ENCODE measurements at places on chromosomes 13 and 19.

DNA sequence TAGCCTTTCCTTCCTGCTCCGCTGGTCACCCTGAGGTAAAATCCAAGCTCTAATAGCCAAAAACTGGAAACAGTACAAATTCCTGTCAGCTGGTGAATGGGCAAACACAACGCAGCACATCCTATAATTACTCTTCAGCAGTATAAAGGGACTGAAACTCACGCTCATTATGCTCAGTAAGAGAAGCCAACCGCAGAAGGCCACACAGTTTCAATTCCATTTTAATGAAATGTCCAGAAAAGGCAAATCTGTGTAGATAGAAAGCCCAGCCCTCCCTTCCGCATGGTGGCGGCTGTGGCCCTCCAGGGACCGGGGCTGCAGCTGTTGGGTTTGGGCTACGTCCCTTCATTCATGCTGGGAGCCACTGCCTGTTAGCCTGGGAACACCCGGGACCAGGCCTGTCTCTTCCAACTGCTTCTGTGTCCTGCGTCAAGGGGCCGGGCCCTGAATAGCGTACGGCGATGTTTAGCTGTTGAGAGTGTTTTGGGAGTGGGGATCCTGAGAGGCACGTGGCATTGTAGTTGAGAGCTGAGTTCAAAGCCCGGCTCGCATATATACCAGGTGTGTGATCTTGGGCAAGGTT lies 23.5 kb downstream of the NKPD1 start:
- no peak for DNase-seq

DNA sequence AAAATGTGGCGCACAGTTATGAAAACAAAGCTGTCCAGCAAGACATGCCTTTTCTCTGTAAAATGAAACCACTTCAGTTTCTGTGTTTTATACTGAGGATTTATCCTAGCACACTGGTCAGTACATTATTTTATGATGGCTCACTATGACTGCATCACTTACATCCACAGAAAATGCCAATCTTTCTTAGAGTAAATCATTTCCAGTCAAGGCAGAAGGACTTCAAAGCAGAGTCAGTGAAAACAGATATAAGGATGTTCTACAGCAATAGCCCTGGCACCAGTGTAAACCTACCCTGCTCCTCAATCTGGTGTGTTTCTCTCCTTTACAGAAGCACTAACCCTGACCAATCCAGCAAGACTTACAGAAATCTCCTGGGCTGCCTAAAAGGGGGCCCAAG lies 473.5 kb downstream of the GPC6 start:
- DNase-seq: no peak

- DNase-seq: no peak
Measured at GRCh38 chr13:35512271-35512920, 35.9 kb upstream of the MAB21L1 start.

DNA sequence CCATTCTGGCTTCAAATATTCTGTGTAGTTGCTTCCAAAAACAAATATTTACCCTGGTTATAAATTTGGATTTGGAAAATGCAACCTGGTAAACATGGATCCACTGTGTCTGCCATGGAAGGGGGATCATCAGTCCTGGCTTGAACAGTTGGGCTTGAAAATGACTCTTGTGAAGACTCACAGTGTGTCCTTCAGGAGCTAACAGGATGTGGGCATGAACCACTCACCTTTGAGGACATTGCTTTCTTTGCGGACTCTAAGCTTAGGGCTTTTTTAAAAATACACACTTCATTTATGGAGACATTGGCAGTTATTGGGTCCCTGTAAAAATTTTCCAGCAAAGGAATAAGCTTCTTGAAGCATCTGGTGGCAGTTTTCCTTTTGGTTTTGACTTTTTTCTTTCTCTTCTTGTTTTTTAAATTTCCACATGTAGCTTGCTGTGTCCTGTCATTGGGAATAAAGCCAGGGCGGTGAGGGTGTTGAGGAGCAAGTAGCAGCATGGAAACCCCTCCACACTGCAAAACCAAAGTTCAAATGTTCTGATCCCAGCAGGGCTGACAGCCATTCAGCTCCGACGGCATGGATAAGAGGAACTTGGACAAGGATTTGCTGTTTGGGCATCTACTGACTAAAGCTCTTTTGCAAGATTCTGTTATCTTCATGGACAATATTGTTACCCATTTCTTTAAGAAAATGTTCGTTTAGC lies 39.5 kb upstream of the SERP2 start:
- no peak for DNase-seq

- no peak for DNase-seq
Measured at GRCh38 chr13:59674616-59675015, 489.1 kb downstream of the DIAPH3 start.

DNA sequence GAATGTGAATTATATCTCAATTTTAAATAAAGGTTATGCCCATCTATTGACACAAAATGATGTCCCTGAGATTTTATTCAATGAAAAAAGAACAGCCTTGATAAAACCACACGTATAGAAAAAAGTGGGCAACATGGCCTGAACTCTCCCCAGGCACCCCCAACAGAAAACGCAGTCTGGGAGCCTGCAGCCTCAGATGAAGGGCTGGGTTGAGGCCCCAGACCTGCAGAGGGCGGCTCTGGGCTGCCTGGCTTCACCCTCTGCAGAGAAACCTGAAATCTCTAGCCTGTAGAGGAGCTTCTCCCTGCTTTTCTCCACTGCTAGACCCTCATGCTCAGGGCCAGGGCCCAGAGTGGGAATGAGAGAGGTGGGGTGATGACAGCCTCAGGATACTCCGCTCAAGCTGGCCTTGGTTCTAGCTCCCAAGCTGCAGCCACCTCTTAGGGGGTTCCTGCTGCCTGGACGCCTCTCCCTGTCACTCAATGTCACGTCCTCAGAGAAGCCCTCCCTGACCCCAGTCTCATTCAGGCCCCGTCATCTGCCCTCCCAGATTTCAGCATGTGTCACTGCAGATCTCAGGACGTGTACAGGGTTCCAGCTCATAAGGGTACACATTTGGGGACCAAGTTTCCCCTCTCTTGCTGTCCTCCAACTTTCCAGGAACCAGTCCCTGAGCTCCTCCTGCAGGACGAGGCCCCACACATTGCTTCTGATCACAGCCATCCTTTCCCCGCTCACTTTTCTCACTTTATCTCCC lies 1.8 kb downstream of the MBD3 start:
- no peak for DNase-seq

GRCh38 chr13:62119739-62120700 lies 704.4 kb upstream of the PCDH20 start:
- no peak for DNase-seq

- DNase-seq: no peak
Measured at GRCh38 chr19:34474233-34474989, 7.1 kb upstream of the WTIP start.

DNA sequence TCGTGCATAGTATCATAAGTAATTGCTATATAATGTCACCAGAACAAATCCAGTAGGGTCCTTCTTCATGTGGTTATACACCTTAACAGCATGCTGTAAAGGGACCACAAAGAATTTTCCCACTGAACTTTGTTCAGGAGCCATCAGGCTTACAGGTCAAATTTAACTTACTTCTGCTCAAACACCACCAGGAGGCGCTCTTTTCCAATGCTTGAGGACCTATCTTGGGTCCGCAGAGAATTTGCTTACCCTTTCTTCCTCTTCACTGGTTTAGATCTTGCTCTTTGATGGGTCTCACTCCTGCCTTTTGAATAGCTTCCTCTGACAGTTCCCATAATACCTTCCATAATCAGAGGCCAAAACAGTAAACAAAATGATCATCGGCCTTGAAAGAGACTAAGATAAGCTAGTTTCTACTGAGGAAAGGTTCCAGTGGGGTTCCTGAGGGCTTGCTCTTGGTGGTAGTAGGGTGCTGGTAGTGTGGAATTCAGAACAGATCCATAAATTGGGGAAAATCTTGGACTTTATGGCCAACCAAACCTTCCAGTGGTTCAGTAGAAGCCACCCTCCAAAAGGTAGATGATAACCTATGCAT lies 37.4 kb downstream of the SCGB2B2 start:
- no peak for DNase-seq

- DNase-seq: no peak
Measured at GRCh38 chr13:45518525-45519245, 53.9 kb downstream of the COG3 start.

DNA sequence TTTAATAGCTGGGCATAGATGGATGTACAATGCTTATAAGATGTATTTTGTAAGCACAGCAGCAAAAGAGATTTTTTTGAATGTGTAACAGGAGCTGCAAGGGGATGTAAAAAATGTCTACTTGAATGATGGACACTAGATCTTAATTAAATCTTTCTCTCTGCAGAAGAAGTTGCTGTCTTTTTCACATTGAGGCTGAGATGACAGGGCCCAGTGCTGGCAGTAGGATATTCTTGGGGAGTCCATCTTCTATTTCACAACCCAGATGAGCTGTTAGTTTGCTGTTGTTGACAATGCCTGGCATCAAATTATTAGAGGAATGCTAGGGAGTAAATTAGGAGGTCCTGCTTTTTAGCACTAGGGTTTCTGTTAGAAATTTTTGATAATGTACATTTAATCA lies 698.7 kb downstream of the SLITRK5 start:
- DNase-seq: no peak

DNA sequence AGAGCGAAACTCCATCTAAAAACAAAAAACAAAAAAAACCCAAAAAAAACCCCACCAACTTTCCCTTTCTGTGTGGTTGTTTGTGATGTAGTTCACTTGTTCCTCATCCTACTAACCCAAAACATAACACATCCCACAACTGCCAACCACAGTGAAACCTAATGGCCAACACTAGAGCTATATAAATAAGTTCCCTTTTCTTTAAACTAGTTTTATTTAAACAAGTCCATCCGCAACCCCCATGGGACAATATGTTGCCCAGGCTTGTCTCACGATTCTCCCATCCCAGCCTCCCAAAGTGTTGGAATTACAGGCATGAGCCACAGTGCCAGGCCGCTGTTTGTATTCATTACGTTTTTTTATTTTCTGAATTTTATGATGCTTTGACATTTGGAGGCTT lies 71.2 kb upstream of the ADGRE5 start:
- DNase-seq: no peak

GRCh38 chr13:73754241-73754640 lies 380.0 kb downstream of the KLF12 start:
- no peak for DNase-seq

DNA sequence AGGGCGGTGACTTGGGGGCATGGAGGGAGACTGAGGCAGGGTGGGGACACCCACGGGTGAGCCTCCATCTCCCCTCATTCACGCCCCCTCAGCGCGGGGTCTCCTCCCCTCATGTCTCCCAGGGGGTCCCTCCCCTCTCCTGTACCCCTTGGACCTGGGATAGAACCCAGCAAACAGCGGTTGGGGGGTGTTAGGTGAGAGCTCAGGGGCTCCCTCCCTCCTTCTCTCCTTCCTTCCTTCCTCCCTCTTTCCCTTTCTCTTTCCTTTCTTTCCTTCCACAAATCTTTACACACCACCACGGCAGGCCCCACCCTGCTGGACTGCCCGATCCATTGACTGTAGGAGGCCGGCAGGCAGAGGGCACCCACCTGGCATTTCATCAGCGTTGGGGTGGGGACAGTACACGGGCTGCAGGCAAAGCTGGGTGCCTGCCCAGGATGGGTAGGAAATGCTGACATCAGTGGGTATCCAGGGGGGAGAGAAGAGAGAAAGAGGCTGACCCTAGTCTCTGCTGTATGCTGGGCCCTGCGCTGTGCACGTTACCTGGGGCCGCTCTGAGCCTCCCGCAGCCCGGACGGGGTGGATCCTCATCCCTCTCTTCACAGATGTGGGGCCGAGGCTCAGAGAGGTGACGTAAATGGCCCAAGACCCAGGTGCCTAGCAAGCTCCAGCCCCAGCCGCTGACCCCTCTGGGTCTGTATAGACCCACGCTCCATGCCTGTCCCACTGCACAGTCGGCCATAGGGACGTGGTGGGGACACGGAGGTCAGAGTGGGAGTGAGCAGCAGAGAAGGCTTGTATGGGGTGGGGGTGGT lies 3.5 kb downstream of the SSC5D start:
- DNase-seq: no peak

DNA sequence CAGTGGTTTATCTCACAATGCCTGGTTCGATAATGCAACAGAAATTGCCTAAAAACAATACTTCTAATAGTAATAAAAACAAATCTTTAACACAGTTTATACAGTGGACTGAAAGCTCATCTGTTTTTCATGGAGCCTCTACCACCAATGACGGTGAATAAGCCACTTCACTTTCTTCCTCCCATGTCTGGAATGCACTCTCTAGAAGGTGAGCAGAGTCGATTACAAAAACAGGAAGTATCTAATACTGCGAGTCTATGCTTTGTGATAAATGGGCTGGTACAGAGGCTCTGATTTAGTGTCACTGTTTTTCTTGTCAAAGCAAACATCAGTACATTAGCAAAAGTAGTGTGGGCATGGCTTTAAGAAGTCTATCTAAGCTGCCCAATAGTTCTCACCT lies 1348.6 kb upstream of the SLC10A2 start:
- DNase-seq: no peak

- DNase-seq: no peak
Measured at GRCh38 chr19:1066251-1066747, 668 bp upstream of the ARHGAP45 start.

DNA sequence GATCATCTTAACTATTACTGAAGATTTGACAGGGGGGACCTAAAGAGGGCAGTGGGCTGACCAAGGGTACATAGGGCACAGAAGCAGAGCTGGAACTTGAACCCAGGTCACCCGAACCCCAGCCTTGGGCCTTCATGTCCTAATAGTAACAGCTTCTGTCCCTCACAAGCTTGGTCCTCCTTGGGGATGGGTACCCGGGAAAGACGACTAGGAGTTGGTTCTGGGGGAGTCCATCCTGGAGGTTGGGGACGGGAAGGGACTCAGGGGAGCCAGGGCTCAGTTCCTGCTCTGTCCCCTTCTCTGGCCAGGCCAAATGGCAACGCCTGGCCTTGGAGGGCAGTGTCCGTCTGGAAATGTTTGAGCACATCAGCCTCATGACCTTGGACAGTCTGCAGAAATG lies 39.6 kb upstream of the CYP4F8 start:
- no peak for DNase-seq

DNA sequence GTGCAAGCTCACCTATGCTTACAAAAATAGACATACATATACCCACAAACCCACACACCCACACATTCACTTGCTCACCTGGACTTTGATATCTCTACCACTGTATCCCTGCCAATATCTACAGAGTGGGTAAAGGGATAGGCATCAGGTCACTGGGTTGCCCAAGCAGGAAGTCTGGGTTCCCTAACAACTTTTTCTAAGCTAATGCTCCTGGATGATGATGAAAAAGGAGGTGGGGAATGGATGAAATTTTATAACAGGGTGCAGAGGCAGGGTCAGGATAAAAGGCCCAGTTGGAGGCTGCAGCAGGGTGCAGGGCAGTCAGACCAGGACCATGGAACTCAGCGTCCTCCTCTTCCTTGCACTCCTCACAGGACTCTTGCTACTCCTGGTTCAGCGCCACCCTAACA lies at the start of gene CYP2B6:
Gene CYP2B6, plus strand, starts transcription at position 311 of the 410 bp plus-strand sequence. Its CDS starts 24 bp downstream, at position 335.
- DNase-seq: no peak

GRCh38 chr19:9791552-9792205 lies 23.1 kb upstream of the ZNF846 start:
- peak; percentile 38 for DNase-seq

- DNase-seq: peak; percentile 26
Measured at GRCh38 chr19:38389101-38389925, 816 bp downstream of the SPRED3 start.

- no peak for DNase-seq
Measured at GRCh38 chr19:28868836-28869235, 344.1 kb downstream of the UQCRFS1 start.

Data from nucleus accumbens (tissue), 56 donors.